ENCODE measurements at places on chromosomes 5 and 9.

- DNase-seq = no peak
Measured at GRCh38 chr5:72940082-72940481, 15.8 kb upstream of the FCHO2 start.

DNA sequence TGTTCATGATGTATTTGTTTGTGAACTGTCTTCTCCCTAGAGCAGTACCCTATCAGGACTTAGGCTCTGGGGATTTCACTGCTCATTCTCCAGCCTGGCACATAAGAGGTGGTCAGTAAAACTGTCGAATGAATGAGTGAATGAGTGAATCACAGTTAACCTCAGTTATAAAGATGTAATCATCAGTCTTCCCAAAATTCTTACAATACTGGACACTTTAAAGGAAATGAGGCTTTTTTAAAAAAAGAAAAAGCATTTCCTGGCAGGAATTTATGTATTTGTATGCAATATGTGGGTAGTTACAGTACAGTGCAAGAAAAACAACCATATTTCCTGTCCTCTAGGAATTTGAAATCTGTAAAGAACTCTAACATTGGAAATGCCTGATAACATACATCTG lies 59.6 kb downstream of the RAI14 start:
- DNase-seq = no peak

DNA sequence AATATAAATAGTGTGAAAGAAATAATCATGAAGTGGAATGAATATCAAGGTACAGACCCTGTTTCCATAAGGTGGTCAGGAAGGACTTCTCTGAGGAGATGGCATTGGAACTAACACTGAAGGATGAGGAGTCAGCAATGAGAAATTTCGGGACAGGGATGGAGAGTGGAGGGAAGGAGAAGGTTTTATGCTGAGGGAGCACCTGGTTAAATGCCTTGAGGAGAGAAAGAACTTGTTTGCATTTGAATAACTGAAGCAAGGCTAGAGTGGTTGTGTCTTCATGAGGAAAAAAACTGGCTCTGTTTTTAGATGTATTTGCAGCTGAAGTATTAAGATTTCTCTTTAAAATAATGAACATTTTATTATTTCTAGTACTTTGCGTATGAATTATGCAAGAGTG lies 180.8 kb downstream of the TRPM3 start:
- DNase-seq = no peak

DNA sequence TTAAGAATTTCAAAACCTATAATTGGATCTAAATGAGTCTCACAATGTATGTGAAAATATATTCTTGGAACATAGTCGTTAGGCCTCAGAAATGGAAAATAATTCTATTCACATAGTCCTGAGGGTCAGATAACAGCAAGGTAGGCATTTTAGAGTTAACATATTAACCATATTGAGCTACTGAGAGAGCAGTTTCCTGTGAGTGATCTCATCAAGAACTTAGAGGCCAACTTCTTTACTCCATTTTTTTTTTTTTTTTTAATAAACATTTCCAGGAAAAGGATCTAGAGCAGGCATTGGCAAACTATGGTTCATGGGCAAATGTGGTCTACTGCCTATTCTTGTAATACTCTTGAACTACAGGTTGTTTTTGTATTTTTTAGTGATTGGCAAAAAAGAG lies 26.6 kb downstream of the RAB24 start:
- DNase-seq = no peak

GRCh38 chr9:108588246-108588645 lies 267.5 kb downstream of the ACTL7B start:
- DNase-seq = no peak

DNA sequence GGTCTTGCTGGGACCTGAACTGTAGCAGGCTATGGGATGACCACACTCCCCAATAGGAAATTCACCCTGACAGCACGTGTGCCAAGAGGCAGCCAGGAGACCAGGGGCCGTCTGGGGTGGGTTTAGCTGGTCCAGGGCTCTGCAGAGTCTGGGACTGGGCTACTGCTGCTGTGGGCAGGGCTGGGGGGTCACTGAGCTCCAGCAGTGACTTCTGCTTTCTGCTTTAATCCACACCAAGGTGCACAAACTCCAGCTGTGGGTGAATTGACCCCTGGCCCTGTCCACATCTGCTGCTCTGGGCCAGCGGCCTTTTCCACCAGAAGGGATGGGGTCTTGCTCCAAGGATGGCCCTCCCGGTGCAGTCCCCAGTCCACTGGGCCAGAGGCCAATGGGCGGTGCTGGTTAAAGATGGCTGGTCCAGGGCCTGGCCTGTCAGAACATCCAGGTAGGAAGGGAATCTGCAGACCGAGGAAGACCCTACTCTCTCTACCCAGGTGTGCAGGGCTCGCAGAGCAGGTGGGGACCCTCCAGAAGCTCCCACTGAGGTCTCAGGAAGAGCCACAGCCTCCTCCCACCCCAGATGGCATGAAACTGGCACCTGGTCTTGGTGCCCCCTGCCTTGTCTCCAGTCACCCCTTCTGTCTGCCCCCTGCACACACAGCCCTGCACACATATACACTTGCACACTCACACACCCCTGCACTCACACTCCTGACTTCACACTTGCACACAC lies 28.0 kb downstream of the GLT6D1 start:
- no peak for DNase-seq

GRCh38 chr5:586751-587285 lies 25.3 kb upstream of the CEP72 start:
- DNase-seq = no peak

- DNase-seq = no peak
Measured at GRCh38 chr5:78908173-78909061, 76.7 kb downstream of the ARSB start.

DNA sequence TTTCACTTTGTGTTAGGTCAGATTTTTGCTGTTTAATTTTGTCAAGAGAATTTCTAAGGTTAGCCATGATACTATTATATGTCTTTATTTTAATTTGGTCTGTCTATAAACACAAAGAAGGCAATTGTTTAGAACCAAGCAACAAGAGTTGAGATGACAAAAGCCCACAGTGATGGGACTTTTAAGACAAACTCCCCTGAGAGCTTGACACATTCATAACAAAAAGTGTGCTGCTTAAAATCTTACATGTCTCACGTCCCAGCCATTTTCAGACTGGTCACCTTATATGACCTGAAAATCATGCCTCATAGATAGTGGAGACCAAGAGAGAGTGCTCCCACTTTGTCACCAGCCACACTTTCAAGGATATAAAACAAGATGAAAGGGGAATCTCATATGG lies 21.6 kb upstream of the NNT start:
- no peak for DNase-seq

GRCh38 chr9:123339666-123340510 lies 16.1 kb upstream of the CRB2 start:
- peak; percentile 38 for DNase-seq

- no peak for DNase-seq
Measured at GRCh38 chr5:174317256-174317894, 271.9 kb downstream of the NSG2 start.

All from CD4-positive, alpha-beta T cell treated with Interleukin-17A for 1 hour (primary cell).